ENCODE measurements at places on chromosomes 7 and 10.

DNA sequence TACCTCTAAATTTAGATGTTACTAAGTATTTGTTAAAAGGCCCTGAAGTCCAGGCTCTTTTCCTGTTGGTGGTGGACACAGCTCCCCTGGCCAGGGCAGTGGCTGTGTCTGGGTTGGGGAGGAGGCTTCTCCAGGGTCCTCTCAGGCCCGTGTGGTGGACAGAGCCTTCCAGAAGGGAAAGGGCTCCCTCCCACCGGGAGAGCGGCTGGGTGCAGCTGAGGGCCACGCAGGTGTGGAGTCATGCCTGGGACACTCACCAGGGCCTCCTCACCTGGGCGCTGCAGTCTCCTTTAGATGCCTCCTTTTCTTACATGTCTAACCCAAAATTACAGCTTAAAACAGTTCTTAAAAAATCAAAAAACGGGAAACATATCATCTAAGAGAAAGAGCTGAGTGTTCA lies 128.2 kb upstream of the TCERG1L start:
- no peak for DNase-seq

- DNase-seq = no peak
Observed at GRCh38 chr7:137976232-137976631, 25.7 kb downstream of the CREB3L2 start.

- no peak for DNase-seq
Observed at GRCh38 chr7:114952296-114952695, 30.4 kb downstream of the MDFIC start.

GRCh38 chr7:140230516-140230860 lies 53.7 kb upstream of the KDM7A start:
- DNase-seq = no peak

GRCh38 chr10:73926152-73926764 lies 15.3 kb downstream of the PLAU start:
- no peak for DNase-seq

GRCh38 chr10:66021423-66021822 lies 904.4 kb upstream of the LRRTM3 start:
- no peak for DNase-seq

GRCh38 chr7:2729031-2729892 lies 41.3 kb downstream of the AMZ1 start:
- no peak for DNase-seq

DNA sequence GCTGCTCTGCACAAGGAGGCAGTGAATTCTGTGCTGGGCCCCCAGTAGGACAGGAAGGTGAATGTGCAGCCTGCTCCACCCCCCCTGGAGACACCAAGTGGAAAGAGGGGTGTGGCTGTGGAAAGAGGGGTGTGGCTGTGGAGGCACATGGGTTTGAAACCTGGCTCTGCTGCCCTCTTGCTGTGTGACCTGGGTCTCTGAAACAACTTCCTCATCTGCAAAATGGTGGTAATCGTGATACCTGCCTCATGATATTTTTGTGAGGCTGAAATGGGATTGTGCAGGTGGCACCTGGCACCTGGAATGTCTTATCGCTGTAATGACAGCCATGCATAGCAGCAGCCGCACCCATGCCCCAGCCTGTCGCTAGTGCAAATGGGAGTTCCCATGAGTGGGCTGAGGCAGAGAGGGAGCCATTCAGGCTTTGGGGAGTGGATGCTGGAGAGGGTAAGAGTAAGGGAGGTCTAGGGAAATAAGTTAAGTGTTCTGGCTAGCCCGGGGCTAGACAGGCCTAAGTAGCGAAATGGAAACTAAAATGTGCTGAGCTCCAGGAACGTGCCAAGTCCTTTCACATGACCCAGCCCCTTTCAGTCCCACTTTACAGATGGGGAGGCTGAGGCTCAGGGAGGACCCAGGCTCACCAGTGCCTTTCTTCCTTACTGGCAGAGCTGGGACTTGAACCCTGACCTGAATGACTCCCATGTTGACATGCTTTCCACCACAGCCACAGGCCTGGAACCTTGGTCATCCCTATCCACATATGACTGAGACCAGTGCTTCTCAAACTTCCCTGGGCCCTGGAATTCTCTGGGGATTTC lies 35.0 kb downstream of the C10orf105 start:
- DNase-seq = no peak

DNA sequence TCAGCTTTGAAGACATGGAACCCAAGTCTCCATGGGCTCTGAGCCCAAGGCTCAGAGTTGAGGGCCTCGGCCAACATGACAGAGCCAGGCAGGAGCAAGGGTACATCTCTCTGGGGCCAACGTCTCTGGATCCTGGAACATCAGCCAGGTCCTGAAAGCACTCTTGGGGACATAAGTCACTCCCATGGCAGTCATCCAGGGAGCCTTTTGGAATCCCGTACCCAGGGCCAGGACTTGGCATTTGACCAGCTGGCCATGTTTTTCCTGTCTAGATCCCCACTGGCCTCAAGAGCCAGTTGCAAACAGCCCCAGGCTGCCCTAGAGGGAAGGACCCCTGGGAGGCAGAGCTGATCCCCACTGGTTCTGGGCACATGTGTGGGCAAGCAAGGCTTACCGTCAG lies 4.3 kb upstream of the CXCL12 start:
- no peak for DNase-seq

DNA sequence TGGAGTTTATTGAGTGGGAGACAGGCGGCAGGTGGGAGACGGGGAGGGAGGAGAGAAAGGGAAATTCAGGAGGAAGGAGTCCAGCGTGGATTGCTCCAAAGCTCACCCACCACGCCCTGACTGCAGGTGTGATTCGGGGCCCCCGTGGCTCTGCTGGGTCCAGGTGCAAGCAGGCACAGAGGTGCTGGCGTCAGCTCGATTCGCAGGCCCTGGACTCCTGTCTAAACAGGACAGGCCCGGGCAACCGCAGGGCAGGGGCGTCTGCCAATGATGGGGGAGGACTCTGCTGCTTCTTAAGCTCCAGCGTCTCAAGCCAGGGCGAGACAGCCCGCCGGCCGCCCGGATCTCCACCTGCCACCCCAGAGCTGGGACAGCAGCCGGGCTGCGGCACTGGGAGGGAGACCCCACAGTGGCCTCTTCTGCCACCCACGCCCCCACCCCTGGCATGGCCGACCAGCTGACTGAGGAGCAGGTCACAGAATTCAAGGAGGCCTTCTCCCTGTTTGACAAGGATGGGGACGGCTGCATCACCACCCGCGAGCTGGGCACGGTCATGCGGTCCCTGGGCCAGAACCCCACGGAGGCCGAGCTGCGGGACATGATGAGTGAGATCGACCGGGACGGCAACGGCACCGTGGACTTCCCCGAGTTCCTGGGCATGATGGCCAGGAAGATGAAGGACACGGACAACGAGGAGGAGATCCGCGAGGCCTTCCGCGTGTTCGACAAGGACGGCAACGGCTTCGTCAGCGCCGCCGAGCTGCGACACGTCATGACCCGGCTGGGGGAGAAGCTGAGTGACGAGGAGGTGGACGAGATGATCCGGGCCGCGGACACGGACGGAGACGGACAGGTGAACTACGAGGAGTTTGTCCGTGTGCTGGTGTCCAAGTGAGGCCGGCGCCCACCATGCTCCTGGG lies at the start of gene CALML3:
Gene CALML3, plus strand, starts transcription at position 321 of the 920 bp plus-strand sequence. Its CDS starts 125 bp downstream, at position 446.
- DNase-seq = no peak

DNA sequence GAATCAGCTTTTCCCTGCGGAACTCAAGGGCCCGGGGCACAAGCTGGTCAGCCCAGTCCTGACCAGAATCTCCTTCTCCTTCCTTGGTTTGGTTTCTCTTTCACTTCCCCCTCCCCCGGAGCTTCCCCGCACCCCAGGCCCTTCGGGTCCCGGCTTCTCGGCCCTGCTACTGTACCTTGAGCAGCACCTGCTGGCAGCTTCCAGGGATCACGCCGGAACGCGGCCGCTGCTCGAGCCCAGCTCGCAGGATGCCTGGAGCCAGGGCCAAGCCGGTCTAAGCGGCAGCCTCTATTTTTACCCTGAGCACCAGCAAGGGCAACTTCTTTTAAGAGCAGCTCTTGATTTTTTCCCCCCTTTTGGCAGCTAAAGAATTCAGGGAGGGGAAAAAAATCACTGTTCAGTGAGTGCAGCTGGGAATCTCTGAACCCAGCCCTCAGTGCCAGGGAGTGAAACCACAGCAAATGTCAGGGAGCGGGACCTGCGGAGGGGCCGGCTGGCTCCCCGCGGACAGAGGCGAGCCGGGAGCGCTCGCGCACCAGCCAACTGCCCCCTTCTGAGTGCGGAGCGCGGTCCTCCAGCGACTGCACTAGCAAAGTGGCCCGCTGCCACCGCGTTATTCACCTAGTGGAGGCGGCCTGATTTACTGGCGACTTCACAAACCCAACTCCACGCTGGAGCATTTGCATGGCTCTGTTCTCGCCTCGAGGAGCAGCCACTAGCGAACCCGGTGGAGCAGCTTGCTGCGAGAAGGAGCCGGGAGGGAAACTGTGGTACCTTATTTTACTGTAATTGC lies 2.4 kb upstream of the INHBA start:
- peak; percentile 52 for DNase-seq

GRCh38 chr7:22184549-22185199 lies 172.3 kb downstream of the RAPGEF5 start:
- DNase-seq = no peak

GRCh38 chr10:74681917-74682627 lies 144.3 kb upstream of the KAT6B start:
- DNase-seq = no peak

DNA sequence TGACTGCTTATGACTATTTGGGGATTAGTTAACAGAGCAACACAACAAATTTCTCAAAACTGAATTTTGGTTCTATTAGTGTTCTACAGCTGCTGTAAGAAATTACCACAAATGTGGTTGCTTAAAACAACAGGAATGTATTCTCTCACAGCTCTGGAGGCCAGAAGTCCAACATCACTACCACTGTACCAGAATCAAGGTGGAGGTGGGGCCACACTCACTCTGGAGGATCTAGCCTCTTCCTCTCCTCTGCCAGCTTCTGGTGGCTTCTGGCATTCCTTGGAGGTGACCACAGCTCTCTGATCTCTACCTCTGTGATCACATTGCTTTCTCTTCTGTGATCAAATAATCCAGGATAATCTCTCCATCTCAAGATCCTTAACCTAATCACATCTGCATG lies 194.7 kb upstream of the BMPER start:
- peak; percentile 34 for DNase-seq

DNA sequence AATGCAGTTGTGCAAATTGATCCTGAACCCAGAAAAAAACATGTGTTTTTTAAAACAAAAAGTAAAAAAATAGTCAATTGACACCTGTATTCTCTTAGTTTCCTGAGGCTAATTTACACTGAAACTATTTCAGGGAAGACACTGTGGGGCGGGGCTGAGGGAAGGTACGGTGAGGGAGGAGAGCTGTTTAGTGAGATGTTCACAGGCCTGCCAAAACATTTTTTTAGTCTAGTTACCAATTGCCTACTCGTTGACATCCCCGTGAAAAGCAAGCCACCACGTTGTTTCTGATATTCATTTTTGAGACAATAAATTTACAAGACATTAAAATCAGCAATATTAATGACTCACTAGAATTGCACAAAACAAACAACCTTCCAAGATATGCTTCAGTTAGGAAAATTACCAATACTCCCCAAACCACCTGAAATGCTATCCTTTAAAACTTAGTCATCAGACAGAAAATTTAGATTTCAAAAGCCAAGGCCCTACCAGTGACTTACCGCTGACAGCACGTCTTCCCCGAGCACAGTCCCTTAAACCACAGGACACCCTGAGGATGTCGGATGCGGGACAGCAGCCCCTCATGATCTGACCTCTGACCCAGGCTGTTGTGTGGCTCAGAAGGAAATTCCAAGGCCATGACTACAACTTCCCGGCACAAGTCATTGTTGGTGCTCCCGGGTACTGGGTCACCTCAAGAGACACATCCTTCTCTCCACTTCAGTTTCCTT lies 279.2 kb downstream of the PRPF18 start:
- no peak for DNase-seq

DNA sequence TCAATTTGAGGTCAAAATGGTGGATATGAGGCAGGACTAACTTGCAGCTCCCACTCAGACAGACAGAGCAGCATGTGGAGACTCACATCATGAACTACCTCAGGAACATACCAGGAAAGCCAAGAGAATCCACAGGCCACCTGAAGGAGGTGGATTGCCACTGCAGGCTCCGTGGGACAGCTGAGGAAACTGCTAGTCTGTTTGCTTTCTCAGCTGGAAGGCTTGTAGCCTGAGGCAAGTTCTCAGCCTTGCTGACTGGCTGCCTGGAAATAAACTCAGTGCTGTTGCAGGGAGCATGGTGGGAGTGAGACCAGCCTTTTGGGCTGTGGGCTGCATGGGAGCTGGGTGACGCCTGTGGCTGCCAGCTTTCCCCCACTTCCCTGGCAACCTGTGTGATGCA lies 202.9 kb downstream of the ZNF248 start:
- no peak for DNase-seq

DNA sequence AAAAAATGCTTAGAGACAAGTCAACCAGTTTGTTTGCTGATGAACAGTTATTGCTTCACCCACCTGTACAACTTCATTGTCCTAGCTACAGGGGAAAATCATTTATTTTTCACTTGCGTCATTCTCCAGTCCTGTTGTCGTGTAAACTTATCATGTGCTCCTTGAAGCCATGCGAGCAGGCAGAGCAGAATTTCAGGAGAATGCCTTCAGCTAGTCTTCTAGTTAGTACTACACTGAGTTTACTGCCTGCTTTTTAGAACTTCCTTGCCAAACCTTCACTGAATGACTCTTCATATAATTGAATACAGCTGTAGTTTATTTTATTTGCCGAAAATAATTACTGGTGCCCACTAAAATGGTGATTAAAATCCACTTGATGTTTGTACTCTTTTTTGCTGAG lies 15.6 kb downstream of the RPA3 start:
- DNase-seq = peak; percentile 48

DNA sequence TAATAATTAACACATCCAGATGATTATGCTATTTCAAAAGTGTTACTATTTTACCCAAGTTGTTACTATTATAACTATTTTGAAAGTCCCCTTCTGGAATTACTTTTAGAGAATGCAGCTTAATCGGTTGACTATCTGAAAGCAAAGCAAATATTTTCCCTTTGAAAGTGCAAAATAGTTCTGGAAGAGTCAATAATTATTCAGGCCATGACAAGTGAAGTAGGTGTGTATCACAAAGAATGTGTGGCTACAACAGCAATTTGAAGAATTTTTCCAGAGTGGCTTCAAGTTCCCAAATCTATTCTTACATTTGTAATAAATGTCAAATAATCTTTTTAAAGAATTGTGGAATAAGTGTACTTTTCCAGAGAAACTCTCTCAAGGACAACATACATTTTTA lies 42.8 kb downstream of the RNLS start:
- DNase-seq = no peak

- DNase-seq = no peak
Observed at GRCh38 chr7:97012365-97013133, 7.2 kb downstream of the DLX6 start.

DNA sequence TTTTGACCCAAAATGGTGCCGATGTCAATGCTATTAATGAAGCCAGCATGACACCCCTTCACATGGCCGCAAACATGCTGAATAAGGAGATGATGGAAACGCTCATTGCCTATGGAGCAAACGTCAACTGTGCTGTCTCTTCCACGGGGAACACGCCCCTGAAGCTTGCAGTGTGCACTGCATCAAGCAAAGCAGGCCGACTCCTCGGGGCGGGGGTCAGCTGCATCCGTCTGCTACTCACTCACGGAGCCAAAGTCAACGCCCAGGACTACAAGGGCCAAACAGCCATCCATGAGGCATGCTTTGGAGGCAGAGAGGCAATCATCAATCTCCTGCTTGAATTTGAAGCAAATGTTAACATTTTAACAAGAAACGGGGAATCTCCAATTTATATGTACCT lies 4.5 kb downstream of the ANKRD61 start:
- no peak for DNase-seq

- DNase-seq = peak; percentile 61
Observed at GRCh38 chr7:30914596-30914995, 2.9 kb downstream of the AQP1 start.

- DNase-seq = no peak
Observed at GRCh38 chr7:2112261-2113198, 120.2 kb downstream of the MAD1L1 start.

Measured in GM04503 (cell line).